ENCODE measurements at places on chromosomes 2 and 18.

DNA sequence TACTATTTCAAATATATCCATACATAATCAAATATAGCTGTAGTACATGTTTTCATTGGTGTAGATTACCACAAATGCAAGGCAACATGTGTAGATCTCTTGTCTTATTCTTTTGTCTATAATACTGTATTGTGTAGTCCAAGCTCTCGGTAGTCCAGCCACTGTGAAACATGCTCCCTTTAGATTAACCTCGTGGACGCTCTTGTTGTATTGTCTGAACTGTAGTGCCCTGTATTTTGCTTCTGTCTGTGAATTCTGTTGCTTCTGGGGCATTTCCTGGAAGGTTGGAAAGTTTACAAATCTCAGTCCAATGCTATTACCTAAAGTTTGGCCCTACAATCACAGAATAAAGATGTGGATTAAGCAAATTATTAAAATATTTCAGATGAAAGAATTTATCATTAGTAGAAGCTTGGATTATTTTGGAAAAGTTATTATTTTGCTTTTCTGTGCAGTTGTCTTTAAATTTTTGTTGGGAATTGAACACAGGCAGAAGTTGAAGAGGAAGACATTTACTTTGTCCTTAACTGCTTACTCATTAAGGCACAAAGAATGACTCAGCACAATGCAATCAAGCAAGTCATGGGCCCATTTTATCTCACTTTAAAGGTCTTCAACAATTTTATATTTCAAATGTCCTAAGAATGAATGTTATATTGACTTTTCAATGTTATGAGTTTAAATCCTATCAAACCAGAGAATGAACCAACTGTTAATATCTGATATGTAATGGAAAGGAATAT is 103.4 kb upstream of the CAVIN2 start:
- no peak for DNase-seq

- no peak for DNase-seq
These were observed 13.8 kb upstream of the SERTAD2 start for GRCh38 chr2:64667535-64667934.

DNA sequence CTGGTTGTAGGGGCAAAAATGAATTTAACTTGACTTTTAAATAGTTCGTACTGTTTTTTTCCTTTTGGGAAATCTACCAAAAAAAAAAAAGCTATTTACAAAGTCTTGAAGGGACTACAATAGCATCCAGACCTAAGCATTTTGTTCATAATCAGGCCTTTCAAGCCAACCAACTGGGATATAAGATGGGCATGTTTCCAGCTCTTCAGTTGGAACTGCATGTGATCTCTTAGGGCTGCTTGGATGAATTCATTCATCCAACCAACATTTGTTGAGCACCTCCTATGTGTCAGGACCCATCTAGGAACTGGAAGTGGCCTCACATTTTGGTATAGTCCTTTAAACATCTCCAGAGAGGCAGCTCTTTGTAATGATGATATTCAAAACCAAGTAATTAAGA is 98.6 kb downstream of the AAK1 start:
- DNase-seq = no peak

GRCh38 chr18:13524811-13525210 is 201.5 kb downstream of the FAM210A start:
- DNase-seq = no peak

- DNase-seq = no peak
These were observed 31.3 kb downstream of the CIB4 start for GRCh38 chr2:26609839-26610277.

GRCh38 chr18:36771245-36771644 is 57.6 kb downstream of the TPGS2 start:
- DNase-seq = no peak

GRCh38 chr2:236180076-236180816 is 12.1 kb upstream of the GBX2 start:
- no peak for DNase-seq

GRCh38 chr2:9110893-9111569 is 95.6 kb upstream of the ASAP2 start:
- no peak for DNase-seq

- DNase-seq = no peak
These were observed 92.2 kb upstream of the ITGB6 start for GRCh38 chr2:160292225-160292624.

- DNase-seq = no peak
These were observed 179.6 kb downstream of the SATB2 start for GRCh38 chr2:199278099-199278498.

- DNase-seq = no peak
These were observed 9.7 kb upstream of the OTOS start for GRCh38 chr2:240149943-240150784.

DNA sequence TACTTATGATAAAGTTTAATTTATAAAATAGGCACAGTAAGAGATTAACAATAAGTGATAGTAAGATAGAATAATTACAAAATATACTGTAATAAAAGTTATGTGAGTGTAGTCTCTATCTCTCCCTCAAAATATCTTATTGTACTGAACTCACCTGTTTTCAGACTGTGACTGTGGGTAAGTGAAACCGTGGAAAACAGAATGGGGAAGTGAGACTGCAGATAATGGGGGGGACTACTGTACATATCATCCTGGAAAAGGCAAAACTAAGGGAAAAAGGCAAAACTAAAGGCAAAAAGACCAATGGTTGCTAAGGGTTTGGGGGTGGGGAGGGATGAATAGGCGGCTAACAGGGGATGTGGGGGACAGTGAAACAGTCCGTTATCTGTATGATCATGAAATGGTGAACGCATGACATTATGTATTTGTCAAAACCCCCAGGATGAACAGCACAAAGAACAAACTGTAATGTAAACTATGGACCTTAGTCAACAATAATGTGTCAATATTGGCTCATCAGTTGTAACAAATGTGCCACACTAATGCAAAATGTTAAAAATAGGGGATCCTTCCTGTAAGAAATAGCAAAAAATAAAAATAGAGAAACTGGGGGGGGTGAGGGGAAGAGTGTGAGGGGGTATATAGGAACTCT is 93.8 kb downstream of the EPB41L3 start:
- DNase-seq = no peak

GRCh38 chr2:88232074-88232782 is 62.1 kb downstream of the THNSL2 start:
- DNase-seq = no peak
